ENCODE measurements at places on chromosomes 16 and 17.

DNA sequence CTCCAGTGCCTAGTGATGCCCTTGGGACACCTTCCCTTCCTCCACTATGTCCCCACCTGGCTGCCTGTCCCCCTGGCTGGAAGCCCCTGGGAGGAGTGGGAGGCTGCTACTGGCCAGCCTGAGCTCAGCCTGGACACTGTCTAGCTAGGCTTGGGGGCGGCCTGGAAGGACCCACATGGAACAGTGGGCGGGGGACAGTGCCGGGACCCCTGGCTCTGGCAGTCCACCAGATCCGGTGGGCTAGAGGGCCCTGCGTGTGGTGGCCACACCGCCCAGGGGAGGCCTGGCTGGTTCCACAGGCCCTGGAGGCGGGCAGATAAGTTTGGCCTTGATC, 388.0 kb upstream of the TNRC6C start:
- DNase-seq = no peak

DNA sequence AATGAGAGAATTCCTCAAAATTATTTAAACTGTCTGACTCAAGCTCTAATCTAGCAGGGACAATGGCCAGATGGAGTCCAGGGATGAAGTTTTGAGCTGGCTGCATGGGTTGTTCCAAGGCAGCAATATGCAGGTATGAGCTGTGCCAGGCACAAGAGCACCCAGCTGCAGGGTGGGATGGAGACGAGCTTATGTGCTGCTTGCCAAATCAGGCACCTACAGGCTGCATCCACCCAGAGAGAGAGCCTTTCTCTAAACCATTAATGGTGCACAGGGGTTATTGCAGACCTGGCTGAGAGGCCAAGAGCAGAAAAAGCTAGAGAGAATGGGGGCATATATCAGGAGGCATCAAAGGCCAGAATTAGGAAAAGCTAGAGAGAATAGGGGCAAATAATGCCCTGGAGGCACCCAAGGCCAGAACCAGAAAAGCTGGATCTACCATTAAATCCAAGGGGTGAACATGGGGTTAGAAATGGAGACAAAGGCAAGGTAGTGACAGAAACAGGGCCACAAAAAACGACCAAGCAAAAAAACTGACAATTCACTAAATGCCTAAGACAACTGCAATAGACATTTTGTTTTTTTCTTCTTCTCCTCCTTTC, 11.0 kb downstream of the KRT33A start:
- DNase-seq = no peak

GRCh38 chr16:24939738-24940137, 75.4 kb downstream of the ARHGAP17 start:
- DNase-seq = no peak

- no peak for DNase-seq
Measured at GRCh38 chr17:64742326-64742725, 80.2 kb upstream of the SMURF2 start.

- no peak for DNase-seq
Measured at GRCh38 chr16:71645450-71645849, 19.5 kb downstream of the MARVELD3 start.

Data from T-helper 1 cell (primary cell).